ENCODE measurements at places on chromosomes 3 and 15.

DNA sequence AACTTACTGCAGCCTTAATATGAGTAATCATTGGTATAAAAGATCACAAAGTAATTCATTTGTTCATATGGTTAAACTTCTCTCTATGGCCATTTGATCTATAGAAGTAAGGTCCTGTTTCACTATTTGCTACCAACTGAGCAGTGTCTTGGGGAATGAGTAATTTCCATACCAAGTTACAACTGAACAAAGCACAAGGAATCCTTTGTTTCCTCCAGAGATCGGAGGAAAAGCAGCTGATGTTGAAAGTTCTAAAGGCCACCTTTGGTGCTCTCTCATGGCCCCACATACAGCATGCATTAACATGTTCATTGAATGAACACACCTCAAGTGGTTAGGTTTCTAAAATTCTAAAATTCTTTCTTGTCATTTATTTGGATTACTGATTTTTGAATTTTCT is 7.1 kb upstream of the CNTN3 start:
- no peak for DNase-seq

DNA sequence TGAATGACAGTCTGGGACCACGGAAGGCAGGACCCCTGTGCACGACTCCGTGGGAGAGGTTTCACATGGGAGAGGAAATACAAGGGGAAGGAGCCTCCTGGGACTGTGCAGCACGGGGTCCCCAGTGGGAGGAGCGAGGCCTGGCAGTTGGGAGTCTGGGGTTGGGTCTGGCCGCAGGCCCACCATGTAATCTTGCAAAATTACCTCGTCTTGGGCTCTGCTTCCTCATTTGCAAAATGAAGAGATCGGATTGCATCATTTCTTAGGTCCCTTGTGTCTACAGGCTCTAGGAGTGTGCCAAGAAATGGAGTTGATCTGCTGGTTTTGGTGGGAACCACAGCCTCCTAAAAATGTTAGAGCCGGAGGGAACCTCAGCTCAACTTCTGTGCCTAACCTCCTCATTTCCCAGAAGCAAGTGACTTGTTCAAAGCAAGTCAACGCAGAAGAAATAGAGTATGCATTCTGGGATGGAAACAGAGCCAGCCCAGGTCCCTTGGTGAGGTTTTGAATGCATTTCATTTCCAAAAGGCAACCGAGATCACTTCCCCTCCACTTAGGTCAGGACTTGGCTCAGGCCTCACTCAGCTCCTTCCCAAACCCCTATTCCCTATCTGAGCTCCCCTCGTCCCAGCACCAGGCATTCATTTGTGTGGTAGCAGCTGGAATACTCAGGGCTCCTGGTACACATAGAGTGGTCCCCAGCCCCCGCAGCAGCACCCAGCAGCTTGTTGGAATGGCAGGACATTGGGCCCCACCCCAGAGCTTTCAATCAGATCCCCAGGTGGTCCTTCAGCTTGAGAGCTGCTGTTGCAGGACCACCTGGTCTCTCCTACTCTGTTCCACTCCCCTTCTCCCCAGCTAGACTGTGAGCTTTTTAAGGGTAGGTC is 267.7 kb downstream of the XXYLT1 start:
- no peak for DNase-seq

GRCh38 chr3:8276056-8276455 is 225.6 kb upstream of the LMCD1 start:
- DNase-seq = no peak

DNA sequence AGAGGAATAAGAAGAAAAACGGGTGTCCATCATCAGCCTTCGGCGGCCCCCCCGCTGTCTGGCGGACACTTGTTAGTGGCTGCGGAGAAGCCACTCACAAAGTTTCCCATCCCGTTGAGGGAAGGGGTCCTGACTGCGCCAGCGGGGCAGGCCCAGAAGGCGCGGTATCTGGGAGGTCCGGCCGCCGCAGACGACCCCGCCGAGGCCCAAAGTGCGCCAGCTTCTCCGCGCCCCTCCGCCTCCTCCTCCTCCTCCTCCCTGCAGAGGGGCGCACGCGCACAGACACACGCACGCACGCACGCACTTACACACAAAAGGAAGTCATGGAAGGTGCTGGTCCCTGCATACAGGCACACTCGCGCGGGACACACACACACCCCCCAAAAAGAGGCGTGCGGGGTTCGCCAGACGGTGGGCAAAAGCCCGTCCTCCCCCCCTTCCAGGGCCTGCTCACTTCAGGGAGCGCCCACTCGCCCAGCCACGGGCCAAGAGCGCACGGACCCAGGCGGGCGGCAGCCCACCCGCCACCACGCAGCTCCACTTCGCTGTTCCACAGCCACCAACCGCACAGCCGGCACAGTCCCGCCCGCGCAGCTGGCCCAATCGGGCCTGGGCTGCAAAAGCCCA is 18.0 kb downstream of the ZNF148 start:
- DNase-seq = no peak

DNA sequence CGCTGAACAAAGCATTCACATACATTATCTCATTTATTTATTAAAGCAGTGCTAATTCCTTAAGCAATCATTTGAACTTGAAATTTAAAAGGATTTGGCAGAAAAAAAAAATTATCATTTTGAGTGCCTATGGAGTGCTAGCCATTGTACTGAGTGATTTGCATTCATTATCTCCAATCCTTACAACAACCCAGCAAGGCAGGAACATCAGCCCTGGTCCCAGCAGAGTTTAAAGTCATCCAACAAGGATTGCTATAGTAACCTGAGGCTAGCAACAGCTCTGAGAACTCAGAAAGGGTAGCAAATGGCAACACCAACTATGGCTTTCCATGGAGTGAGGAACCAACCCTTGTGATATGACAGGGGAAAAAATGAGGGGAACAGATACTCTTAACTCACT is 237.6 kb upstream of the SETMAR start:
- no peak for DNase-seq

DNA sequence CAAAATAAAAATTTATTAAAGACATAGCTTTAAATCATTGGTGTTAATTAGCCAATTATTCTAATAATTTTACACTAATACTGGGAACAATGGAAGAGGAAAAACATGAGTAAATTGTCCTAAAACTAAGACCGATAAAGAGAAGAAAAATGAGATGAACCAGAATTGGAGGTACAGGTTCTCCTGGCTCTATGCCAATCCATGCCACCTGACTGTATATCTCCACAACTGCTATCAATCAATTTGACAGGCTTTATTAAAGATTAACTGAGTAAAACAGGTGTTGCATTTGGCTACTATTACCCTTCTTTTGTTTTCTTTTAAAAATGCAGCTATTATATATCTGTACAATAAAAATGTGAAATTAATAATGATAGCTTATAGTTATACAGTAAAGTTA is 850.0 kb downstream of the CADM2 start:
- no peak for DNase-seq

GRCh38 chr3:50100386-50100785 is 11.7 kb downstream of the RBM5 start:
- no peak for DNase-seq

DNA sequence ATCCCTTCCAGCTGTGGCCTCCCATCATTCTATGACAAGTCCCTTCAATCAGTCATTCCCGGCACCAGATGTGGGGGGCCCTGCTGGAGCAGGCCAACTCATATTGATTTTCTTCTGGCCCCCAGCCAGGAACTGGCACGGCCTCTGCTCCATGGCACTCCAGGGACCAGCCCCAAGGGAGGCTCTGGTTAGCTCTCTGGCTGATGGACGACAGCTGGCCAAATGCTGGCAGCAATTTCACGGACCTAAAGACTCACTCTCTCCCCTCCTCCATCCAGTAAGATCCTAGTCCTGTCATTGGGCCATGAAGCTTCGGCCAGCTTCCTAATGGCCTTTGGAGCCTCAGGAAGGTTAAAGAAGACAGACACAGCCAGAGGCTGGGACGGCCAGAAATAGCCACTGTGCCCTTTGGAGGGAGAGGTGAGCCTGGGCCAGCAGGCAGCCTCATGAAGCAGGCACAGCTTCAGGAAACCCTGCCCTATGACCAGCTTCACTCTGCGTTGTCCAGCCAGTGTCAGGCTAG is 131.0 kb downstream of the MEX3B start:
- DNase-seq = no peak

GRCh38 chr15:93372208-93372864 is 283.3 kb upstream of the RGMA start:
- no peak for DNase-seq

GRCh38 chr3:56921573-56922453 is 120.1 kb upstream of the ARHGEF3 start:
- DNase-seq = no peak
